ENCODE measurements at places on chromosomes 12 and 14. TPM values are rescaled to one million over a fixed set of nuclear protein-coding genes. Genes with fewer than 3 reads are reported as not detected.

Gene CD27
- total RNA-seq: 0.63 TPM

Gene IL26
- total RNA-seq: not detected

Gene DLK1
- not detected for total RNA-seq

Gene HOXC13
- not detected for total RNA-seq

Gene KRAS
- total RNA-seq: 40.1 TPM

Gene TMEM260
- 35.1 TPM for total RNA-seq

Gene FSCB
- 0.31 TPM for total RNA-seq

Gene P2RX7
- total RNA-seq: 3.4 TPM

Gene TMEM30B
- total RNA-seq: under 0.01 TPM

Gene TDRD9
- 1.9 TPM for total RNA-seq

Gene GLI1
- 0.63 TPM for total RNA-seq

Gene NEUROD4
- 4.4 TPM for total RNA-seq

Gene MSI1
- 15.0 TPM for total RNA-seq

Gene LMBR1L
- total RNA-seq: 154 TPM

Gene BBS10
- total RNA-seq: 26.0 TPM

Gene IL23A
- not detected for total RNA-seq
